ENCODE measurements at places on chromosomes 1 and 21.
A peak's percentile ranks its signal among the peaks of the same experiment; 100 is the strongest.

GRCh38 chr1:69171248-69171647 lies 396.5 kb upstream of the LRRC7 start:
- DNase-seq, result no peak

DNA sequence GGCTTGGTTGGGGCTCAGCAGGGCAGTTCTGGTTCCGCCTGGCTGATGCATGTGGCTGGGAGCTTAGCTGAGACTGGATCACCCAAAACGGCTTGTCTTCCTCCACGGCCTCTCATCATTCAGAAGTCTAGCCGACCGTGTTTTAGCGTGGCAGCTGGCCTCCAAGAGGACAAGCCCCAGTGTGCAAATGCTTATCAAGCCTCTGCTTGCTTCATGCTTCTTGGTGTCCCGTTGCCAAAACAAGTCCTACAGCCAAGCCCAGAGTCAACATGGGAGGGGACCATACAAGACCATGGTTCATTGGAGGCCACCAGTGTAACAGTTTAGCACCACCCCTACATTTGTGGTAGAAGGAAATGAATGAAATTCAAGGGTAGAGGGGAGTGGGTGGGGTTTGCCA lies 10.5 kb upstream of the KDF1 start:
- DNase-seq, result no peak

DNA sequence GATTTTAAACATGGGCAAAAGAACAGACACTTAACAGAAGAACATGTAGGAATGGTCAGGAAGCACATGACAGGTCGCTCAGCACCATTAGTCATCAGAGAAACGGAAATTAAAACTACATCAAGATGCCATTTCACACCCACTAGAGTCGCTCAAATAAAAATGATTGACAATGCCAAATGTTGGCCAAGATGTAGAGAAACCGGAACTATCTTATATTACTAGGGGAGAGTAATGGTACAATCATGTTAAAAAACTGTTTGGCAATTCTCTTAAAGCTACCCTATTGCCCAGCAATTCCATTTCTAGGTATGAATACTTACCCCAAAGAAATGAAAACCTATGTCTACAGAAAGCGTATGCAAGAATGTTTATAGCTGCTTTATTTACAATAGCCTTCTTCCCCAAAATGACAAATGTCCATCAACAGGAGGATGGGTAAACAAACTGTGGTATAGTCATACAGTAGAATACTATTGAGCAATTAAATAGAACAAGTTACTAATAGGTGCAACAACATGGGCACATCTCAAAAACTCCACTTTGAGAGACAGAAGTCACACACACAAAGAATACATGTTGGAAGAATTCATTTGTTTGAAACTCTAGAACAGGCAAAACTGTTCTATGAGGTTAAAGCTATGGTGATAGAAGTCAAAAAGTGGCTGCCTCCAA lies 92.8 kb downstream of the ETS2 start:
- no peak for DNase-seq

DNA sequence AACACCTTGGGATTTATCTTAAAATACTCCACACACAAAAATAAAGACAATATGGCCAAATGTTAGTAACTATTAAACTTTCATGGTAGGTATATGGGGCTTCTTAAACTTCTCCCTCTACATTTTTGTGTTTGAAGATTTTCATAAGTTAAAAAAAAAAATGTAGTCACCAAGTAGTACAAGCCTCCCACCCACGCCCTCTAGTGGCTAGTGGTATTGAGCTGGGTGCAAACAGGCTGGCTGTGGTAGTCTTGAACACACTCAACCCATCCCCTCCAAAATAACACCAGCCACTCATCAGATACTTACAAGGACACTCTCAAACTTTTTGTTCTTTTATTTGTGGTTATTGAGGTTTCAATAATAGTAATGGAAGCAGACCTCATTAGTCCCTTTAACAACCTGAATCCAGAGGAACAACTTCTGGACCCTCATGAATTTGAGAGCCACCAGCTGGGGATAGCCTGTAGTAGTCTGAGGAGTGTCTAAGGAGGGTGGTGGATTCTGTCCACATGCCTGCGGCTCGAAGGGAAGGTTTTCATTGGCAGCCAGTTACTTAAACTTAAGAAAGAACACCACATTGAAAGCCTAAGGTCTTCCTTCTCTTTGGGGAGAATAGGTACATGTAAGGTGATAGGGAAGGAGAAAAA lies 15.6 kb downstream of the RD3 start:
- peak; percentile 63 for DNase-seq

DNA sequence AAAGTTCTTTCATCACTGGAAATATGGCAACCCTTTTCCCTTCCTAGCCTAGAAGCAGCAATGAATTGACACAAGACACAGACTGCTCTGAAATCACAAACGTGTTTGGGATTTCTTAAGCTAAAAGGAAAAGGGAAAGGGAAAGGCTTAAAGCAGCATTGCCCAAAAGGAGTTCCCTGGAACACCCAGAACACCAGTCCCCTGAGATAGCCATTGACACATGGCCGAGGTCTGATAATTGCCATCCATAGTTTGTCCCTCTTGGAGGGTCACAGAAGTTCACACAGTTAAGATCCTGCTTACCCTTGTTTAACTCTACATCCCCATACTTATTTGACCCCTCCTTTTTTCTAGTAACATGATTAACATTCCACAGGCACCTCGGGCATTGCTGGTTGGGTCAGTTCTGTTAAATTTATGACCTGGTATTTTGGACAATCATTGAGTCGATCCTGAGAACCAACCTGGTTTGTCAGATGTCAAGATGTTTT lies 72.9 kb downstream of the ZNF281 start:
- DNase-seq, result no peak

DNA sequence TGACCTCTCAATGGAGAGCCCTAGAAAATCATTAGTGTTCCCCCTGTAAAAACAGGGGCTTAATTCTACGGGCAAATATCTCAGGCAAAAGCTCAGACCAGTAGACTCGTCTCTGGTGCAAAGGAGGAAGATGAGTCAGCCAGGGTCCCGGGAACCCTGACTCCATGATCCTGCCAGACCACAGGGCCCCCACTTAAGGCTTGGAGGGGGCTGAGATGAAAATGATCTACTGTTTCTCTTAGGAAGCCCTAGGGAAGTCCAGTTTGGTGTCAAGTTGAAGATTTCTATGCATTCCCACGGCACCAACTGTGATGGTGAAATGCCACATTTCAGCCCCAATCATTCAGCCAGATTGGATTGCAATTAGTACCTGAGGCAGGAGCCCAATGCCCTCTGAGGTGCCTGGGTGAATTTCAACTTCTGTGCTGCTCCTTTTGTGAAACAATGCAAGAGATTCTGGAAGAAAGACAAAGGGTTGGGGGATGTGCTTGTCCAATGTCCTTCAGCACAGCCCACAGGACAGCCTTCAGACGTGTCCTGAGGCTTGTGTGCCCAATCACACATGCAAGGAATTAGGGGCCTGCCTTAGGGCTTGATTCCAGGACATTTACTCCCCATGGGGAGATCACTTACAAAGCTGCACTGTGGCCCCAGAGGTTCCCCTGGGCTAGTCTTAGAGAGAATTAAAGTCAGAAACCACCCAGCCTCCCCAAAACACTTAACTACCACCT lies 18.1 kb downstream of the NAV1 start:
- no peak for DNase-seq

GRCh38 chr1:155177918-155178281 lies 4.3 kb downstream of the TRIM46 start:
- no peak for DNase-seq

- no peak for DNase-seq
These were observed 16.6 kb upstream of the C1QA start for GRCh38 chr1:22619798-22620197.

DNA sequence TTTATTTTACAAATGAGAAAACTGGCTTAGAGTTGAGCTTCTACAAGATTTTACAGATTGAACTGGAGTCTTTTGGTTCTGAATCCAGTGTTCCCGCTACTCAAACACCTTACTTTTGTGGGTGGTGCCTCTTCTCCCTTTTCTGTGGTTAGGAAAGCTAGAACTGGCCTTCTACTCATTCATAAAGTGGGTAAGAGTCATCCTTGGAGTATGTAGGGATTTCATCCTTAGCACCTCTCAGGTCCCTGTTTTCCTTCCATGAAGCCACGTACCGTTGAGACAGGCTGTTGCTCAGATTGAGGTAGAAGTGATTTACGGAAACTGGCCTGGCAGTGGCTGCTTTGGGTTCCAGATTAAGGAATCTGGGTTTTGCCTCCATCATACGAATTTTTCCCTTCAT lies 35.8 kb downstream of the WNT4 start:
- DNase-seq, result no peak

- no peak for DNase-seq
These were observed 1.8 kb upstream of the SLC50A1 start for GRCh38 chr1:155133799-155134281.

- no peak for DNase-seq
These were observed 12.0 kb upstream of the SMIM12 start for GRCh38 chr1:34871443-34872132.

DNA sequence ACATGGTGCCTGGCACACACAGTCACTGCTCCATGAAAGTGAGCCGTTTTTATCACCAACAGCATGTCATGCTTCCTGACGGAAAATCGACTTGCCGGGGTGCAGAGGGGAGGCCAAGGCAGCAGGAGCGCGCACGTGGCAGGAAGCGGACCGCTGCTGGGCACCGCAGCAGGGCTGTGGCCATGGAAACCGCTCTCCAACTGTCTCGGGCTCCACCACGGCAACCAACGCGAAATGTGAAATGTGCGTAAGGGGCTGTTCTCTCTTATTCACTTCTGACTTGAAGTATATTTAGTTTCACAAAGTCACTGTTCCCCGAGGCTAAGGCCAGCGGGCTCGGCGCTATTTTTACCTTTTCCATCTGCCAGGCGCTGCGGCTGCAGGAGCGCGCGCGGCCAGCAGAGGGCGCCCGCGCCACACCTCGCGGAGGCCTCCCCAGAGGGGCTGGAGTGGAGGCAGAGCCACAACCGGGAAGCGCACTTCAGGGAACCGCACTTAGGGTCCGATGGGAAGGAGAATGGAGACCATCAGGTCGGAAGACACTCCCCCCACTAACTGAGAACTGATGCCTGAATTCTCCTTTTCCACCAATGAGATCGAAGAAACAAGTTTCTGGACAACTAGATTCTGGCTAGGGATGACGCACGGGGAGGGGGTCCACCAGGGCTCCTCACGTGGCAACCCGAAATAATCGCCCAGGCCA lies 19.7 kb downstream of the RCC2 start:
- peak; percentile 64 for DNase-seq

- DNase-seq, result no peak
These were observed 1.5 kb downstream of the GALNT2 start for GRCh38 chr1:230068621-230068873.

DNA sequence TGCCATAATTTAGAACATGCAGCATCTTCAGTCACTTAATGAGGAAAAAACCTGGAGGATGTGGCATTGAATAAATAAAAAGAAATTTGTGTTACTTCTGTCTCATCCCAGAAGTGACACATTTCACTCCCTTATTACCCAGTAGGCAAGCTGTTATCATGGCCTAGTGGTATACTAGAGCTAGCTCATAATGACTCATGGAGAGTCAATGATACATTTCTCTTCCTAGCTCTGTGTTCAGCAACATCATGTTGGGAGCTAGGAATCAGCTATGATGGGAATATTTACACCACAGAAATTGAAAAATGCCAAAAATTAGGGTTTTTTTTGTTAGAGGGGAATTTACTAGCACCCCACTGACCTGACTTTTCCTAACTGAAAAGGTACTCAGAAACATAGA lies 182.7 kb downstream of the HMCN1 start:
- no peak for DNase-seq

DNA sequence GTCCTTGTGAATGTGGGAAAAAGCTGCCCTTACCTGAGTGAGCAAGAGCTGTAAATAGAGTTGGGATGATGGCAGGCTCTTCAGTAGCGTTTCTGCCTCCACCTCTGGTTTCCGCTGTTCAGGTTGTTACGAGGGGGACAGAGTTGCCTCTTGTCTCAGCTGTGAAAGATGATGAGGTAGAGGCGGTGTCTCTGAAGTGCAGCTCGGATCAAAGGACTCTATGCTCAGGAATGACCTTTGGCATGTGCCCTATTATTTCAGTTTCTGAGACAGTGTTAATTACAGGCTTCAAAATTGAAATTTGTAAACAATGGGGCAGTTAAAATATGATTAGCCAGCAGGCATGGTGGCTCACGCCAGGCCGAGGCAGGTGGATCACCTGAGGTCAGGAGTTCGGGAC lies 70.3 kb downstream of the VPS26C start:
- DNase-seq, result no peak

- no peak for DNase-seq
These were observed 28.4 kb downstream of the TRIM45 start for GRCh38 chr1:117093091-117093534.

DNA sequence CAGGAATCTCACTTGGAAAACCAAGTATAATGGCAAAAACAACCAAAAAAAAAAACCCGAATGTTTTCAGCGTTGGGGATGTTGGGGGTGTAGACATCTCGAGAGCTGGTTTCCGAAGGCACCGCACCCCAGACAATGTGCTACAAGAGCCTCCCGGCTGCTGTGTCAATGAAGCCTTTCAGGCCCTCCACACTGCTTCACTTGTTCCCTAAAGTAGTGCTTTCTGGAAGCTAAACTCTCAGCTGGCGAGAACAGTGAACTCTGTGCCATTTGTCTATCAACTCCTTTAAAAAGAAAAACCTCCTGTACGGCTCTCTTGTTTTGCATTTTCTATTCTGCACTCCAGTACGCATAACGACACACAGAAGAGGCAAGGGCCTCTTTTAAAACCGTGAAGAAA lies 32.5 kb downstream of the PLEKHO1 start:
- DNase-seq, result no peak

GRCh38 chr1:183773482-183774274 lies 31.2 kb upstream of the RGL1 start:
- no peak for DNase-seq

DNA sequence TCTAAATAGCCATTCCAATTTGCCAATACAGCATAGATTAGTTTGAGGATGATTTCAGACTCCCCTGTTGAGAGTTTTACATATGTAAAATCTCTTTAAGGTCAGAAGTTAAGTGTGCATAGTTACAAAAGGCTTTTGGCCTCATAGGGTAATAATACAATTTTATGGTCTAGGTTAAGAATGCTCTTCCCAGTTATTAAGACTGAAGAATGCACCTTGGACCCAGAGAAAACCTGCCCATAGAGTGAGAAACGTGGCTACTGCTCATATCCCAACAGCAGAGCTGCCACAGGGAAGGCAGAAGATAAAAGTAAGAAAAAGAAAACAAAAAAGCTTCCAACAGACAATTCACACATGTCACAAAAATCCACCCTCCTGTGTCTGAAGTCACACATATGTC lies 255.9 kb downstream of the LMO4 start:
- no peak for DNase-seq

DNA sequence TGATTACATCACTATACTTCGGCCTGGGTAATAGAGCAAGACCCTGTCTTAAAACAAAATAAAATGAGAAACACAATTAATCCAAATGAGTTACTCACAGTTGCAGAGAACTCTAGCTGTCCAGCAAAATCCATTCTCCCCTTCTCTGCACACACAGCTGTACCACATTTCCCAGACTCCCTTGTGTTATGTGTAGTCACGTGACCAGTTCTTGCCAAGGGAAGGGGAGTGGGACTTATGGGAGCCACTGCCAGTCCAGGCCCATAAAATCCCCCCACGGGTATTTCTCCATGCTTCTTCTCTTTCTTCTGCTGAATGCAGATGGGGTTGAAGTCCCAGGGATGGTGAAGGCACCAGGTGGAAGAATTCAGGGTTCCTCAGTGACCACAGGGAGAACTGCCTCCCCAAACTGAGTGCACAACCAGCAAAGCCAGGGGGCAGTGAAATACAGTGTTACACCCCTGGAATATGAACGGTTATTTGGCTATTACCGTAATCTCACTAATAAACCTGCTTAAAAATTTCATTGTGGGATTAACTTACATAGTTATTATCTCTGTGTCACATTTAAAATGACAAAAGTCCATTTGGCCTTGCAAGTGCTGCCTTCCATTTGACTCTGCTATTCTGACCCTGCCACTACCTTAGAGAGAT lies 85.6 kb upstream of the FMN2 start:
- no peak for DNase-seq
